ENCODE measurements at places on chromosomes 3 and 15.
A peak's percentile ranks its signal among the peaks of the same experiment; 100 is the strongest.

GRCh38 chr3:129606636-129607390 is at the start of gene PLXND1:
Gene PLXND1 (minus strand): TSS chr3:129606676. CDS start chr3:129606639, 37 bp downstream.
- DNase-seq = no peak

DNA sequence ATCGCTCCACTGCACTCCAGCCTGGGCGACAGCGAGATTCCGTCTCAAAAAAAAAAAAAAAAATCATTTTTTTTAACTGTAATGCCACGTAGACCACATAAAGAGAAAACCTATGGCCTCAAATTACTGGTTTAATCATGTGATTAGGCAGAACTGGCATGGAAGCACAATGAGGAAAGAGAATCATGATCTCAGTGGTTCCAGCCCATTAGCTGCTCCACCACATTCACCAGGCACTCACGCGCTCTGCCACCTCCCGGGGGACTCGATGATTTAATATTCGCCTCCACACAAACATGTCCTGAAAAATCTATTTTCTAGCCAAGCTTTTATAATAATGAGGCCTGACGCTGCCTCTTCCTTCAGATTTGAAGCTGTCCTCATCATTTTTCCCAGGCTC is 204.7 kb downstream of the TBL1XR1 start:
- peak; percentile 35 for DNase-seq

- no peak for DNase-seq
These were observed 108.8 kb downstream of the DLG1 start for GRCh38 chr3:197189623-197190022.

GRCh38 chr15:34246276-34246976 is 21.6 kb downstream of the EMC4 start:
- no peak for DNase-seq

- DNase-seq = peak; percentile 67
These were observed 140.6 kb upstream of the PRR20G start for GRCh38 chr3:127428344-127428997.

- DNase-seq = peak; percentile 46
These were observed 93.9 kb upstream of the CCDC80 start for GRCh38 chr3:112734736-112735350.

GRCh38 chr15:65857718-65858402 is 11.4 kb upstream of the RAB11A start:
- DNase-seq = no peak

DNA sequence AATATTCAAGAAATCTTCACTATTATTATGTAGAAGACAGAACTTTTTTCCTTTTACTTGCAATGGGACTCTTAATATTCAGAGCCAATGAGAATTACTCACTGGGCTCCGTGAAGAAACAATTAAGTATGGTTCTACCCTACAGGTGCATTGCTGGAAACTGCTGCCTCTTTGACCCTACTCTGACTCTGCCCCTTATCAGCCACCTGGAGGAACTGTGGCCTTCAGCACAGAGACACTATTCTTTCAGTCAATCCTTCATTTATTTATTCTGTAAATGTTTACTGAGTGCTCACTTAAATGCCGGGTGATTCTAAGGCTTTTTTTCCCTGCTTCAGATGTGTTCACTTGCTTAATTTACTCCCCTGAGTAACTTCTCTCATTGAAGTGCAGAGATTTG is 163.2 kb downstream of the SYNPR start:
- DNase-seq = no peak

DNA sequence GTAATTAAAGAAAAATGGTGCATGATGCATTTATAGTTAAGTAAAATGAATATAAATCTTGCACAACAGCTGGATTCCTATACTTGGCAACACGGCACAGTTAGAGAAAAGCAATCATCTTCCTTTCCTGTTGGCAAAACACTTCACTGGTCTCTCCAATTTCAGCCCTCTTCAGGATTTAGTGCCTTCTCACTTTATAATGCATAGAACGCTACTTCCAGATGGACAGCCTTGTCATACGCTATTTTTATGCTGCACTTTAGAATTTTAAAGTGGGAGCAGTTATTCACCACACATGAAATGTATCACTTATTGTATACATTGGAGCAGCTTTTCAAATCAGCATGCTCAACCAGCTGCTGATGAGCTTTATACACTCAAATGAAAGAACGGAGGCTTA is 194.4 kb upstream of the GBE1 start:
- DNase-seq = no peak

DNA sequence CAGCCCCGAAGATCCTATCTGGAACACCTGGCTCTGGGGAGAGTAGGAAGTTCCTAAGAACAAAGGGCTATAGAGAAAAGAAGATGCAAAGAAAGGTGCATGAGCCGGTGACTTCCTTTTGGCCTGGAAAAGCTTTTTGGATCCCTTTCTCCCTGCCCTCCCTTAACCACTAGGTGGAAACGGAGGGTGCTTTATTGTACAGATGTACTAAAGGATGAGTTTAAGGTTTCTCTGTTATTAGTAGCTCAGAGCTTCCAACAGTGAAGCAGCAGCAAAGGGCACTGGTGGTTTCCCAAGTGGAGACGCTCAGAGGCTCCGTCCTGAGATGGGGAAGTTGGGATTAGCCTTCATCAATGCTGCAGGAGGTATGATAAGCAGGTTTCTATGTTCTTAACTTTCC is 5.9 kb upstream of the ADGRG7 start:
- no peak for DNase-seq

DNA sequence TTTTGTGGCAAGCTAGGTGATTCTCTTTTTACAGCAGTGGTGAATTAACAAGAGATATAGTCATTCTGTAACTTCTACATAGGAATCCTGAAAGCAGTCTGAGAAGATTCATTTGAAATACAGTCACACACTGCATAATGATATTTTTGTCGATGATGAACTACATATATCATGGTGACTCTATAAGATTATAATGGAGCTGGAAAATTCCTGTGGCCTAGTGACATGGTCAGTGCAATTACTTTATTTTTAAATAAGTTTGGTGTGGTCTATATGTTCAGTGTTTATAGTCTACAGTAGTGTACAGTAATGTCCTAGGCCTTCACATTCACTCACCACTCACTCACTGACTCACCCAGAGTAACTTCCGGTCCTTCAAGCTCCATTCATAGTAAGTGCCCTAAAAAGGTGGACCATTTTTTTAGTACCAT is 511.4 kb upstream of the MCTP2 start:
- no peak for DNase-seq

DNA sequence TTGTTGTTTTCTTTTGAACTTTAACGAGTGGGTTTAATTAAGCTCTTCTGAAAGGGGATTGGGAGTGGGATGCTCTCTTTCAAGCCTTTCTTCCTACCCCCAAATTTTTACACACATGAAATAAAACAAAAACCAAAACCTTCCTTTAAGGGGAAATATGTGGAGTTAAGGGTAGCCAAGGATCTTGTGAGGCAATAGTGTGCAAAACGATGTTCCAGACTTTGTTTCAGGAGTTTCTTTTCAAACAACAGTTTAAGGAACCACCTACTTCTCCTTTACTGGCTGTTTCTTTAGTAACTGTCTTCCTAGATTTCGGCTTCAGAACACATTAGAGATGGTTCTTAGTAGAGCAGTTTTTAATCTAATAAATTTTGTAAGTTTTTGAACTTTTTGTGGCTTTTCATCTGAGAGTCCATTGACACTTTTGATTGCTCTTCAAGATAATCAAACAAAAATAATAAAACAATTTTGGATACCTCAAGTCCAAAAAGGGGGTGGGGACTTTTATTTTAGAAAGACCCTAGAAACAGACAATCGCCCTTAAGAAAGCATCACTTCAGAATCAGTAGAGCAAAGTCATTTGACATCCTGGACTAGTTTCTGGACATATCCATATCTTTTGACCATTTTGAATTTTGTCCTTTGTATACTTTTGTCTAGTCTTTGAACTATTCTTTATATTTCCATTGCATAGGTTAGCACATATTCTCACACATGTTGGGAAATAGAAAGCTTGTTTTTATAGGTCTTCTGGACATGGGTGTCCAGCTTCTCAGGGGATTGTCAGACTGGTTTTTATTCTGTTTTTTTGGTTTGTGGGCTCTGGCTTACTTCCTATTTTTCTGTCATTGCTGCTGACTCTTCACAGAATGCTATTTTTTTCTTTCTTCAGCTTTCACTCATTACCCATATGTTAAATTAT is 6.0 kb downstream of the DIPK2A start:
- DNase-seq = no peak

- DNase-seq = no peak
These were observed 8.2 kb upstream of the ESYT3 start for GRCh38 chr3:138426211-138426610.

- DNase-seq = no peak
These were observed 21.3 kb upstream of the BNC1 start for GRCh38 chr15:83305704-83306291.

DNA sequence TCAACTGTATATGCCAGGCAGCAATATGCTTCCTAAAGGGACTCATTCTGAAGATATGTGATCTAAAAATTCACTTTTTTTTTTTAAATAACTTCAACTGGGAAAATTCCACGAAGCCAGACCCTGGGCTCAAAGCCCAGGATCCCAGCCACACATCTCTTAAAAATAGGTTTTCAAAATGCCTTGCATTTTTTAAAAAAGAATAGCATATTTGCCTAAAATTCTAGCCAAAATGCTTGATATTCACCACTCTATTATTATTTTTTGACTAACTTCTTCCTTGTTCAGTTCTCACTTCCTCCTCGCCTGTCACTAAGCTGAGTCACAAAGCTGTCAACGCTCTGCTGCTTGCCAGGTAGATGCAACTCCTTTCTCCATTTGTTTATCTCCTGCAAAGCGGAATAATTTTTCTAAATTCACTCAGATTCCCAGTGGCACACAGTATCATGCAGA is 28.0 kb upstream of the VGLL4 start:
- no peak for DNase-seq

GRCh38 chr3:155325263-155325835 is 31.9 kb upstream of the STRIT1 start:
- DNase-seq = no peak

- no peak for DNase-seq
These were observed 47.5 kb upstream of the EIF3J start for GRCh38 chr15:44489464-44489863.

- DNase-seq = no peak
These were observed 11.9 kb upstream of the LRTM1 start for GRCh38 chr3:54939557-54940300.

DNA sequence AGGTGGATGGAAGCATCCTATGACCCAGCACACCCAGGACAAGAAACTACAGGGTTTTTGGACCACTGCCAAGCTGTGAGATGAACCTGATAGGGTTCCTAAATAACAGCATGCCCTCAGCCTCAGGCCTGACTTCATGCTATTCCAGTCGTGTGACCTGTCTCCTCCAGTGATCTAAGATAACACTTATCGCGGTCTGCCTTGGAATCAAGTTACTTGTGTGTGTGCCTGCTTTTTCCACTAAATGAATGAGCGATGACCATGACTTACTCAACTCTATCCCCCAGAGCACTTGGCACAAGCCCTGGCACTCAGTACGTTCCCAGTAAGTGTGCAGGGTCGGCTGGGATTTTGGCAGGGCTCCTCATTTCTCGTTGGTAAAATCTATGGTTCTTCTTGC is 172.7 kb upstream of the TP63 start:
- peak; percentile 43 for DNase-seq

DNA sequence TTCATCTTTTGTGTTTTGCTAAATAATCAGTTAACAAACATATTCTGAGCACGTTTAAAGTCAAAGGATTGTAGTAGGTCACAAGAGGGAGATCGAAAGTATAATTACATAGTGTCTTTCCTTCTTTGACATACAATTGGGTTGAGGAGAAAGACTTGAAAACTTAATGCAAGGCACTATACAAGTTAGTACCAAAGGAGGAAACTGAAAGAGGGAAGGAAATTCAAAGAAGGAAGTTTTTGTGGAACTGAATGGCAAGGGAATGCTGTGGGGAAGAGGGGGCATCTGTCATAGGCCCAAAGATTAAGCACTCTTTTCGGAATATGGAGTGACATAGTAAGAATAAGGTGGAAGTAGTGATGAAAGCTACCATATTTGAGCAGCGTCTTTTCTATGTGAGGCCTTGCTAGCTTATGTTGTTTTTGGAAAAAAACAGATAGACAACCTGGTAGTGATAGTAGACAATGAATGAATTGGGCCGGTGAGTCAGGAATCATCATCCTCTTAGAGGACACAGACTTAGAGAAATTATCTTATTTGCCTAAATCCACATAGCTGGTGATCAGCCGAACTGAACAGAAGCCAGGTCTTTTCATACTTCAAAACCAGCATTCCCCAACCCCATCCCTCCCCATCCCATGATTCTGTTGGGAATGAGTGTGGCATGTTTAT is 10.2 kb downstream of the MBNL1 start:
- no peak for DNase-seq

DNA sequence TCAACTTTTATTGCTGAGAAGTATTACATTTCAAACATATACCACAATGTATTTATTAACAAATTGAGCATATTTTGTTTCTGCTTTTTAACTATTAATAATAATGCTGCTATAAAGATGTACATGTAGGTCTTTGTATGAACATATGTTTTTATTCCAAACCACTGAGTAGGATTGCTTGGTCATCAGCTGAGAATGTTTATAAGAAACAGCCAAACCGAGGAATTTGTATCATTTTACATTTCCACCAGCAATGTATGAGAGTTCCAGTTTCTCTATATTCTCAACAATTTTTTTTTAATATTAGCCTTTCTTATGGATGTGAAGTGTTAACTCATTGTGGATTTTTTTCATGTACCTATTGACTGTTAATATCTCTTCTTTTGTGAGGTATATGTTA is 119.5 kb upstream of the MDFIC2 start:
- no peak for DNase-seq

DNA sequence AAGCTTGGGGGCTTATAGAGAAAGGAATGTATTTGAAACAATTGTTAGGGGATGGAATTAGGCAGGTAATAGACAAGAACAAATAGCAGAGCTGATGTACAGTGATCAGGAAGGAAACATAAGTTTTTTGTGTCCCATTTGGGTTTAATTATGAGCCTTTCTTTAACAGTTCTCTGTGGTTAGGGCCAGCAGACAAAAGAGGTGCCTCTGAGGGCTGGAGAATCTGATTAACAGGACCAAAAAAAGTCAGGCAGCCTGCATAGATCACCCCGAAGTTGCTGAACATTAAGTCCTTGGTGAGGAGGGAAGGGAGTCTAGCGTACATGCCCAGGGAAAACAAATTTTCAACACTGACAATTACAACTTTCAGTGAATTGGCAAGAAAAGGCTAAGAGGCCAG is 88.6 kb upstream of the SPRED1 start:
- DNase-seq = no peak

DNA sequence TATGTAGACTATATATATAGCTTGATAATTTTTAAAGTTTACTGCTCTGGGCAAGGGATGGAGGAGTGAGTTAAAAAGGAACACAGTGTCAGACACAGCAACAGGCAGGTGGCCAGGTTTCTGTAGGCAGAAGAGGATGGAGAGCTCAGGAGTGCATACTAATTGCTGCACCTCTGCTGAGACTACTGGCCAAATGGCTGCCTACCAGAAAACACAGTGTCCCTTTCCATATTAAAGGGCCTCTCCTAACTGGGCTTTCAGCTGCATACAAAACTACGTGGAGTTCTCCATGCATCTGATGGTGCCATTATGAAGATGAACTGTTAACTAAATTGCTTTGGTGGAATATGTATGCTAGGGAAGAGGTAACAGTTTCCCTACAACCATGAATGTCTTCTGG is 1.8 kb downstream of the ATP13A4 start:
- DNase-seq = no peak

- no peak for DNase-seq
These were observed 44.2 kb upstream of the STT3B start for GRCh38 chr3:31488475-31489017.

GRCh38 chr15:90930861-90931574 is 1.3 kb downstream of the HDDC3 start:
- no peak for DNase-seq

Measured in NCI-H446 treated with DMSO at 0.1 percent for 48 hours (cell line).